ENCODE measurements at places on chromosomes 5 and 9.

GRCh38 chr9:135547756-135548736 is 2.1 kb downstream of the OBP2A start:
- DNase-seq: no peak

- no peak for DNase-seq
Measured at GRCh38 chr5:13932561-13932960, 11.9 kb downstream of the DNAH5 start.

- DNase-seq: no peak
Measured at GRCh38 chr5:55278778-55279177, 28.7 kb downstream of the DHX29 start.

- no peak for DNase-seq
Measured at GRCh38 chr5:147415651-147416050, 94.2 kb downstream of the DPYSL3 start.

- DNase-seq: no peak
Measured at GRCh38 chr5:148735301-148735835, 81.0 kb upstream of the HTR4 start.

DNA sequence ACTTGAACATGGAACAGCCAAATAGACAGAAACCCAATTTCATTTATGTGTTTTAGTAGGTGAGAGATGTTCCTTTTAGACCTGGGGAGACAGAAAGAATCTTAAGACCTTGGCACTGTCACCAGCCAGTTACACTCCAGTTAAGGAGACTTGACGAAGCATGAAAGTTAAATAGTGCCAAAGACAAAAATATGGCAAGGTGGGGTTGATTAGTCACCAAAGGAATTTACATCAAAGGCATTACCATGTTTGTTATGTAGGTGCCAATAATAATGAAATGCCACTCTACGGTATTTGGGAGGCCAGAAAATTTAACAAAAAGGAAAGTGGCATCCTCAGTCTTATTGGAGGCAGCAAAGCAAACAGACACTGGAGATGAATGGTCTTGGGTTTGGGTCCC is 9.2 kb upstream of the IL12B start:
- DNase-seq: no peak

DNA sequence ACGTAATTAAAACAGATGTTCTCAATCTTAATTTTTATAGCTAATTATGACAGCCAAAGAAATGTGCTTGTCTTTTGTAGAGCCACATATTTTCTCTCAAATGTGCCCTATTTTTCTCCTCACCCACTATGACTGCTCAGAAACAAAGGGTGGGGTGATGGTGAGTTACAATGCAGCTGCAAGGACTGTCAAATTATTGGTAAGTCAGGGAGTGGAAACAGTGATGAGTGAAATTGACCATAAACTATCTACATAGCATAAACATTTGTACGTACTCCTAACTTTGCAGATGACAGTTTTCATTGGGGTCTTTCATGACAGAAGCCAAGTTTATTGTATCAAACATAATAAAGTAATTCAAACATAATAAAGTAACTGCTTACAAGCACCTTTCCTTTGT is 215.9 kb downstream of the MCTP1 start:
- DNase-seq: no peak

DNA sequence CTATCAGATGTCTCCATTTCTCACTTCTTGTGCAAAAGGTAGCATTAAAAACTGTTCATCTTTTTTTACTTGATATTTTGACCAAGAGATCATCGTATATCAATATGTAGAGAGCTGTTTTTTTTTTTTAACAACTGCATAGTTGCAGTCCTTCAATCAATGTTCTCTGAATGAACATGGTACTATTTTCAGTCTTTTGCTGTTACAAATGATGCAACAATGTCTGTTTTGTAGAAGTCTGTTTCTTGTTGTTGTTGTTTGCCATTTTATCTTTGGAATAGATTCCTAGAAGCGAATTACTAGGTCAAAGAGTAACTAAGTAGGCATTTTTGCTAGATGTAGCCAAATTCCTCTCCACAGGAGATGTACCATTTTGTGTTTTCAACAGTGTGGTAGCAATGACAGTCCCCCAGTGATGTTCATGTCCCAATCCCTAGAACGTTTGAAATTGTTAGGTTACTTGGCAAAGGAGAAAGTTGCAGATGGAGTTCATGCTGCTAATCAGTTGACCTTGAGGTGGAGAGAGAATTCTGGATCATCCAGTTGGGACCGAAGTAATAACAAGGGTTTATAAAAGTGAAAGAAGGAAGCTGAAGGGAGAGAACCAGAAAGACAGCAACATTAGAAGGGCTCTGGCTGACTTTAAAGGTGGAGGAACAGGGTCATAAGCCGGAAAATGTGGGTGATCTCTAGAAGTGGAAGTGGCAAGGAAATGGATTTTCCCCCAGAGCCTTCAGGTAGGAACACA is 6.3 kb downstream of the MTREX start:
- no peak for DNase-seq

DNA sequence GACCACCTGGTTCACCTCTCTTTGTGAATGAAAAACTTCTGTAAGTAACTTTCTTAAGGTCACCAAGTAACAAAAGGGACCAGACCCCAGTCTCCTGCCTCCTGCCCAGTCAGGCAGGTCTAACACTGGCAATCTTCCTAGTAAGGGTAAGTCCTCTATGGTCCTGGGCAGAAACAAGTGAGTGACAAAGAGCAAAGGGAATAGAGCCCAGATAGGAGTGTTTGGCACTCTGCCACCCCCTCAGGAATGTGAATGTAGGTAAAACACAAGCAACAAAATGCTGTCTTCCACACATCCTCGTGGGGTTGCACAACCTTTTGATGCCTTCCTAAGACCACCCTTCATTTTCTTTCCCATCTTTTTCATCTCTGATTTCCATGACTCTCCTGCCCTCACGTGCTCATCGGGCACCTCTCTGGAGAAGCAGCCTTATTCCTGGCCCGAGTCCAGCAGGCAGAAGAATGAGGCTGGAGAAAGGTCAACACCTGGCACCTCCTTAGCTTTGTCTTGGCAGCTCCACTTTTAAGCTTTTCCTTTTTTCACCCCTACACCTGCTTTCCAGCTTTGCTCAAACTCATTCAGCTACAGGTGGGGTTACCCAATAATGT is 90.2 kb upstream of the LHFPL2 start:
- DNase-seq: no peak

DNA sequence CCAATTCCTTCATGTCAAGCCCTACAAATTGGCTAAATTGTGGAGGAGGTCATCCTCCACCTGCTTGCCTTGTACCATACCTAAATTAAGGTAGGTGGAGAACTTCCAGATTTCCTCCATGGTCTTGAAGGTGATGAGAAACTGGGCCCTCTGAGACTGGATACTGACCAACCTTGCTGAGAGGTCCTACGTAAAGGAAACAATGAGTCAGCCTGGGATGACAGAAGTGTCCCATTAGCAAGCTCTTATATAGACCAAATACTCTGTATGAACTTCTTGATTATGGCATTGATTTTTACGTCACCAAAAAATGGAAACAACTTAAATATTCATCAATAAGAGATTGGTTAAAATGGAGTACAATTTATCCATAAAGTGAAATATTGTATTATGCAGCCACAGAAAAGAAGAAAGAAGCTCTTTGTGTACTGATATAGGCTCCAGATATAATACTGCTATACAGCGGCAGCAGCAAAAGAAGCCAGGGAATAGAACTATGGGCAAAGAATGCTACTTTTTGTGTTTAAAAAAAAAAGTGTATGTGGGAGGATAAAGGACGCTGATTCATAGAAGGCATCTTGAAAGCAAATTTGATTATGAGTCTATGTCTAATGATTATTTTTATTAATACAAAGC is 18.3 kb downstream of the SH3TC2 start:
- DNase-seq: no peak
